ENCODE measurements at places on chromosomes 16 and 17. TPM values are rescaled to one million over a fixed set of nuclear protein-coding genes. Genes with fewer than 3 reads are reported as not detected.

Gene PLA2G10
- total RNA-seq = not detected

Gene CACNG1
- not detected for total RNA-seq

Gene NPB
- total RNA-seq = 0.33 TPM

Gene SERPINF2
- 1.4 TPM for total RNA-seq

Gene GRIN2A
- not detected for total RNA-seq

Gene SPECC1
- 1.4 TPM for total RNA-seq

Gene SYT17
- not detected for total RNA-seq

GRCh38 chr17:36000732-36001109, 632 bp downstream of the CCL15 start:
- H3K27me3 ChIP-seq = no peaks in the 10 kb centered on the region
- no peak overlapping the region for H3K27ac ChIP-seq
- H3K36me3 ChIP-seq = no peaks in the 10 kb centered on the region
- DNase-seq = no peak

GRCh38 chr16:85528528-85529387, 84.4 kb upstream of the GSE1 start:
- no peak overlapping the region for H3K4me3 ChIP-seq
- H3K4me1 ChIP-seq = no peaks in the 10 kb centered on the region
- H3K27ac ChIP-seq = no peak overlapping the region
- no peak for DNase-seq
- H3K36me3 ChIP-seq = no peaks in the 10 kb centered on the region
- no peaks in the 10 kb centered on the region for H3K27me3 ChIP-seq

GRCh38 chr16:88561485-88562359, 8.5 kb upstream of the ZC3H18 start:
- no peaks in the 10 kb centered on the region for H3K36me3 ChIP-seq
- H3K27ac ChIP-seq = no peak overlapping the region
- H3K27me3 ChIP-seq = no peaks in the 10 kb centered on the region
- H3K4me3 ChIP-seq = no peak overlapping the region
- H3K4me1 ChIP-seq = peaks cover 4% of the 10 kb centered on the region

- no peaks in the 10 kb centered on the region for H3K4me1 ChIP-seq
- no peak overlapping the region for H3K4me3 ChIP-seq
- no peaks in the 10 kb centered on the region for H3K27me3 ChIP-seq
- no peak overlapping the region for H3K27ac ChIP-seq
- no peak for DNase-seq
- no peaks in the 10 kb centered on the region for H3K36me3 ChIP-seq
Measured at GRCh38 chr16:19105891-19106624, 7.7 kb upstream of the ITPRIPL2 start.

DNA sequence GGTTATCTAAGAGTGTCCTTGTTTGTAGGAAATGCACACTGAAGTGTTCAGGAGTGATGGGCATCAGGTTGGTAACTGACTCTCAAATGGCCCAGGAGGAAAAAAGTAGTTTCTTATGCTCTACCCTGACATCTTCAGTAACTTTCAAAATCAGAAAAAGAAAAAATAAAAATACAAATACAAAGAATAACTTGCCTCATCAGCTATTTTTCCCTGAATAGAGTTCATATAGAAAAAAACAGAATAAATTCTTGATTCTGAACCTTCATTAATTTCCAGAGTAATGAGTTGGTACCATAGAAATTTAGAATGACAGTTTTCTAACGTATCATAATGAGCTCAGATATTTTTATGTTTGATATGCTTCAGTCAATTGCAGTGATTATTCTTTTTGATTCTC, 27.2 kb upstream of the HYDIN start:
- no peaks in the 10 kb centered on the region for H3K27me3 ChIP-seq
- no peak overlapping the region for H3K4me3 ChIP-seq
- H3K27ac ChIP-seq = no peak overlapping the region

GRCh38 chr16:70685938-70686375, at the start of gene MTSS2:
TSS of gene MTSS2 (minus strand) at chr16:70686053. CDS start at chr16:70685791, 262 bp downstream.
- H3K36me3 ChIP-seq = no peaks in the 10 kb centered on the region
- H3K27ac ChIP-seq = no peak within 1 kb of the TSS
- H3K27me3 ChIP-seq = peaks cover 6% of the 10 kb centered on the region
- no peak within 1 kb of the TSS for H3K4me3 ChIP-seq
- H3K4me1 ChIP-seq = peaks cover 7% of the 10 kb centered on the region

- H3K27me3 ChIP-seq = no peaks in the 10 kb centered on the region
- no peaks in the 10 kb centered on the region for H3K36me3 ChIP-seq
- H3K27ac ChIP-seq = peak overlapping the region; percentile 85
Measured at GRCh38 chr16:74700116-74700437, 585 bp downstream of the MLKL start.

DNA sequence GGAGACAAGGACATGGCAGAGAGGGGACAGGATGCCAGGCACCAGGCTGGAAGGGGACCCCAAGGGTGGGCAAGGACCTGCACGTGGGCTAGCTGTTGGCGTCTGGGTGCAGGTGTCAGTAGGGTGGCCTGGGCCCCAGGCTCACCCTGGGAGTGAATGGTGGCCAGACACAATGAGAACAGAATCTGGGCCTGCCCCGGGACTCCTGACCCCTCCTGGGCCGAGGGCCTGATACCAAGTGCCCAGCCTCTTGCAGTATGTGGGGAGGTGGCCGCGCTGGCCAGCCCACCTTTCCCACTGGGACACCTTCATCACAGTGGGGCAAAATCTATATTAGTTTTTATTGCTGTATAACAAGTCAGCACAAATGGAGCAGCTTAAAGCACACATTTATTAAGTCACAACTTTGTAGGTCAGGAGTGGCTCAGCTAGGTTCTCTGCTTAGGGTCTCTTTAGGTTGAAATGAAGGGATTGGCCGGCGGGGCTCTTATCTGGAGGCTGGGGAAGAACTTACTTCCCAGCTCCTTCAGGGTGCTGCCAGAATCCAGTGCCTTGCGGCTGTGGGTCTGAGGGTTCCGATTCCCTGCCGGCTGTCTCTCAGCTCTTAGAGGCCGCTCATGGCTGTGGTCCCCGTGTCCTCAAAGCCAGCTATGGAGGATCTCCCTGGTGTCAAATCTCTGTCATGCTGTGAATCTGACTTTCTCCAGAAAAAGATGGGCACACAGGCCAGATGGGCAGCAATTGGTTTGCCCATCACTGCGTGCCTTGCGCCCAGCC, 3.6 kb downstream of the PRSS33 start:
- H3K4me3 ChIP-seq = no peak overlapping the region
- H3K27me3 ChIP-seq = no peaks in the 10 kb centered on the region
- no peak overlapping the region for H3K27ac ChIP-seq
- H3K36me3 ChIP-seq = no peaks in the 10 kb centered on the region

- no peak for DNase-seq
- no peaks in the 10 kb centered on the region for H3K36me3 ChIP-seq
- no peaks in the 10 kb centered on the region for H3K27me3 ChIP-seq
- no peak overlapping the region for H3K27ac ChIP-seq
- no peaks in the 10 kb centered on the region for H3K4me1 ChIP-seq
Measured at GRCh38 chr16:66687906-66688625, 8.5 kb downstream of the CMTM4 start.

- no peak overlapping the region for H3K27ac ChIP-seq
- no peaks in the 10 kb centered on the region for H3K4me1 ChIP-seq
- no peaks in the 10 kb centered on the region for H3K36me3 ChIP-seq
- H3K27me3 ChIP-seq = no peaks in the 10 kb centered on the region
- no peak for DNase-seq
Measured at GRCh38 chr17:43841282-43841681, 5.7 kb upstream of the CD300LG start.

- no peak overlapping the region for H3K27ac ChIP-seq
- no peak overlapping the region for H3K4me3 ChIP-seq
- no peaks in the 10 kb centered on the region for H3K27me3 ChIP-seq
- H3K36me3 ChIP-seq = no peaks in the 10 kb centered on the region
- DNase-seq = no peak
Measured at GRCh38 chr17:73657473-73658116, 13.3 kb upstream of the SDK2 start.

GRCh38 chr17:64032081-64032480, 11.6 kb upstream of the ICAM2 start:
- no peak overlapping the region for H3K27ac ChIP-seq
- no peak for DNase-seq
- peaks cover 8% of the 10 kb centered on the region for H3K4me1 ChIP-seq

- no peaks in the 10 kb centered on the region for H3K27me3 ChIP-seq
- H3K36me3 ChIP-seq = peaks cover 60% of the 10 kb centered on the region
- peaks cover 3% of the 10 kb centered on the region for H3K4me1 ChIP-seq
- H3K27ac ChIP-seq = no peak overlapping the region
- no peak for DNase-seq
Measured at GRCh38 chr17:82247856-82248671, 19.2 kb downstream of the SLC16A3 start.

DNA sequence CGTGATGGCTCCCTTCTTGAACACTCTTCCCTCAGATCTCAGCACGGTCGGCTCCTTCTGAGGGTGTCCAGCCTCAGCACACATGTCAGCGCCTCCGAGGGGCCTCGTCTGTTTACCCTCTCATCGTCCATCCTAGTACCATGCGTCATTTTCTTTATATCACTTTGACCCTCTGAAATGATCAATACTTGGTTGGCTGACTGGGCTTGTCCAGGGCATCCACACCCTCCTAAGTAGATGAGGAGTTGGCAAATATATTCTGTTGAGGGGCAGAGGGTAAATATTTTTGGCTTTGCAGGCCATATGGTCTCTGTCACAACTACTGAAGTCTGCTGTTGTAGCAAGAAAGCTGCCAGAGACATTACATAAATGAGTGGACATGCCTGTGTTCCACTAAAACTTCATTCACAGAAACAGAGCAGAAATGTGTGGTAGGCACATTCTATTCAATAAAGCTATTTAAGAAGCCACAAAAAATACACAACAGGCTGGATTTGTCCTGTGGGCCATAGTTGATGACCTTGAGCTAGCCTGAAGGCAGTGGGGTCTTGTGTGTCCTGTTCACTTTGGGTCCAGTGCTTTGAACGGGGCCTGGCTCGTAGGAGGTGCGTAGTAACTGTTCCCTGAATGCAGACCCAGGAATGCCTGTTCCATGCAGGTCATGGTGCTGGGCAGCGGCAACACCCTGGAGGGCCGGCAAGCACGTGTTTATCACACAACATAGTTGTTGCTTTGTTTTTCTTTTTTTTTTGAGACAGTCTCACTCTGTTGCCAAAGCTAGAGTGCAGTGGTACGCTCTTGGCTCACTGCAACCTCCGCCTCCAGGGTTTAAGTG, 185.8 kb downstream of the SNX29 start:
- H3K4me1 ChIP-seq = no peaks in the 10 kb centered on the region
- no peak for DNase-seq
- no peak overlapping the region for H3K27ac ChIP-seq

DNA sequence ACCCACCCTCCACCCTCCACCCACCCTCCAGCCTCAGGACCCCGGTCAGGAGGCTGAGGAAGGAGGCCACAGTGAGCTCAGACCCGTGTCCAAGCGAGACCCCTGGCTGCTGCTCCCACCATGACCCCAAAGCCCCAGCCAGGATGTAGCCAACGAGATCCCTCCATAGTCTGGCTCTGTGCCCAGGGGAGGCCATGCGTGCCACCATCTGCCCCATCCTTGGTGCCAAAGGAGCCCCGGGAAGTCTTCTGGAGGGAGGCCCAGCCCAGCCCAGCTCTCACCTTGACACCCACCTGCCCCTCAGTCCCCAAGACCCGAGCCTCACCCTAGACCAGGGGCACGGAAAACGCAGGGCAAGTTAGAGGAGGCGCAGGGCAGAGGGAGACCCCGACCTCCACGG, 34.2 kb downstream of the PIEZO1 start:
- peaks cover 3% of the 10 kb centered on the region for H3K4me1 ChIP-seq
- no peak overlapping the region for H3K4me3 ChIP-seq
- H3K27ac ChIP-seq = no peak overlapping the region
- H3K27me3 ChIP-seq = no peaks in the 10 kb centered on the region

GRCh38 chr16:55488306-55488705, 9.3 kb downstream of the MMP2 start:
- H3K4me3 ChIP-seq = no peak overlapping the region
- DNase-seq = no peak
- no peak overlapping the region for H3K27ac ChIP-seq

DNA sequence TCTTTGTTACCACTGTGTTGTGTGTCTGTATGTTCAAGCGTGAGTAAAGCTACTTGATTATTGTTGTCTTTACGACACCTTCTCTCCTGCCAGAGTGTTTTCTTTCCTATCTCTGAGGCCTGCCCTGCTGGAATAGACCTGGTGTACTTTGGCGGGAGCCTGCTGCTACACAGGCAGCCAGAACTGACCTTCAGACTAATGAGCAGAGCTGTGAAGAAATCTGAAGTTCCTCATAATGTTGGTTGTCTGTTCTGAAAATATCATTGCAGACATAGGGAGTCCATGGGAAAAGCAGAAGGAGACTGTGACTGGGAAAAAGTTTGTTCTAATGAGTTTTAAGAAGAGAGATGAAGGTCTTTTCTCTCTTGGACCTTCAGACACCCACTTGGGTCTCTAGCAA, 9.8 kb downstream of the RHOT1 start:
- H3K27me3 ChIP-seq = no peaks in the 10 kb centered on the region
- peaks cover 4% of the 10 kb centered on the region for H3K4me1 ChIP-seq
- H3K36me3 ChIP-seq = no peaks in the 10 kb centered on the region
- no peak overlapping the region for H3K27ac ChIP-seq
- DNase-seq = no peak

- no peak for DNase-seq
- H3K4me3 ChIP-seq = no peak overlapping the region
- no peaks in the 10 kb centered on the region for H3K4me1 ChIP-seq
- no peaks in the 10 kb centered on the region for H3K27me3 ChIP-seq
- H3K27ac ChIP-seq = no peak overlapping the region
Measured at GRCh38 chr17:63041722-63042121, 75.7 kb downstream of the TANC2 start.

DNA sequence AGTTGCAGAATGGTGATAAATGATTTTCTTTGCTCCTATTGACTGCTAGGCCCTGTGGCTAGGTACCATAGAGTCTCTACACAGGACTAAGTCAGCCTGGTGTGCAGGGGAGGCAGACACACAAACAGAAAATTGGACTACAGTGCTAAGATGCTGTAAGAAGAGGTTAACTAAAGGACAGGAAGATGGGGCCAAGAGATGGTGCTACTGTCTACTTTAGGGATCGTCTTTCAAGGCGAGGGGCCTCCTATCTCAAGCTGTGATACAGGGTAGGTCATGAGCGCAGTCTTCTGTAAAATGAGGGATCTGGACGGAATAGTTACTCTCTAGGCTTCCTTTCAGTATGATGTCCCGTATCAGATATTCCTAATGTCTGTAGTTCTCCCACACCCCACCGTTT, 817 bp downstream of the NME1 start:
- peak overlapping the region; percentile 78 for H3K4me3 ChIP-seq
- no peaks in the 10 kb centered on the region for H3K36me3 ChIP-seq
- peak overlapping the region; percentile 67 for H3K27ac ChIP-seq

DNA sequence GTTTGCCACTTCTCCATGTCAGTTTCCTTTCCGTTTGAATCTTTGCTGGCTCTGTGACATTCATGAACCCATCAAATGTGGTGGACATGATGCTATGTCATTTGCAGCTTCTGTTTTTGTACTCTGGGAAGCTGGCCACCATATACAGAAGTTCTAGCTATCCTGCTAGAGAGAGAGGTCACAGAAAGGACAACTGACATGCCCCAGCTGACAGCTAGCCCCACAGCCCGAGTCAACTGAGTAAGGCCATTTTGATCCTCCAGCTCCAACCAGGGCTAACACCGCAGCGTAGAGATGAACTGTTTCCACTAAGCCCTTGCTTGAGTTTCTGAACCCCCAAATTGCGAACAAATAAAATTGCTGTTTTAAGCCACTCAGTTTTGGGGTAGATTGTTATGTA, 33.8 kb downstream of the CCDC42 start:
- H3K4me1 ChIP-seq = no peaks in the 10 kb centered on the region
- no peaks in the 10 kb centered on the region for H3K27me3 ChIP-seq
- no peak overlapping the region for H3K4me3 ChIP-seq
- H3K27ac ChIP-seq = no peak overlapping the region

Measured in naive thymus-derived CD4-positive, alpha-beta T cell (primary cell).